ENCODE measurements at places on chromosomes 2 and 18.

- DNase-seq, result no peak
These were observed 34.3 kb upstream of the TXNDC2 start for GRCh38 chr18:9851511-9851910.

DNA sequence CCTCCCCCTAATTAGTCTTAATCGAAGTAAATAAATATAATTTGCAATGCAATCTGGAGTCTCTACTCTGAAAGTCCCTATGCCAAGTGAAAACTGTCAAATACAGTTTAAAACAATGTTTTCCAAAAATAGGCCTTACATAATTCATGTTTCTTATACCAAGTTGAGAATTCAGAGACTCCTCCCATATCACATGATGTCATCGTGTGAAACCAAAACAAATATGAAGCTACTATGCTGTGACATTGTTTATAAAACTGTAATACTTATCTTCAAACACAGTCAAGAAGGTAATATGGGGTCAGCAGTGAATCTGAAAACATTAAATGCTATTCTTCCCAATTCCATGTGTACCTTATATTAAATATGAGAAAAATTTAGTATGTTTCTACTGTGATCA lies 940.2 kb upstream of the FANCL start:
- DNase-seq, result no peak

- DNase-seq, result no peak
These were observed 57.5 kb downstream of the INSIG2 start for GRCh38 chr2:118145806-118146205.

- DNase-seq, result peak; percentile 21
These were observed 107.3 kb upstream of the SLC8A1 start for GRCh38 chr2:40559175-40559574.

DNA sequence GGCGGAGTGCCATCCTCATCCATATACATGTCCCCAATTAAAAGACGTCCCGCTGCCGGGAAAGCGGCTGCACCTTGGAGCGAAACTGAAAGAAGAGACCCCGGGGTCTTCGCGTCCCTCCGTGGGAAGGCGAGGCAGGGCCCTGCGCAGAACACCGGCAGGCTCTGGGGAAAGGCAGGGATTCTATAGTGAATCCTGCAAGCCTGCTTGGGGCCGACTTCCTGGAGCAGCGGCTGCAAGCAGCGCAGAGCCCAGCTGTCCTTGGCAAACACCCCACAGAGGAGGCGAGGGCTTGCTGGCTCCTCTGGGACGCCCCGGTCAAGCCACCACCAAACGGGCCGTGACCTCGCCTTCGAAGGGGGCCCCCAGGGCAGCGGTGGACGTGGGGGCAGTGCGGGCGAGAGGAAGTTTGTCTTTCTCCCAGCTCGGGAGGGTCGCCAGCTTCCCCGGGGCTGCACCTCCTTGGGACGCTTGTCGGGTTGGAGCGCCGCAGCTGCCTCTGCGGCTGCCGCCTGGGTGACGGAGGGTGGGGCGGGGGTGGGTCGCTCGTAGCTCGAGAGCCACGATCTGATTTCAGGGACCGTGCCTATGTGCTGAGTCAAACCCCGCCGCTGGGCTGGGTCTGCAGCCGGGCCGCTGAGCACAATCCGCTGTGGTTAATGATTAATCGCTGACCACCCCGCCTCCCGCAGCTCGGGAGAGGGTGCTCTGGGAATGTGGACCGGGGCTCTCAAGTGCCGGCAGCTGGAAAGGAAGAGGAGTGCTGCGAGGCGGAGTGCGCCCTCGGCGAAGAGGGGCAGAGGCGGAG lies 486 bp upstream of the GPR39 start:
- peak; percentile 98 for DNase-seq

DNA sequence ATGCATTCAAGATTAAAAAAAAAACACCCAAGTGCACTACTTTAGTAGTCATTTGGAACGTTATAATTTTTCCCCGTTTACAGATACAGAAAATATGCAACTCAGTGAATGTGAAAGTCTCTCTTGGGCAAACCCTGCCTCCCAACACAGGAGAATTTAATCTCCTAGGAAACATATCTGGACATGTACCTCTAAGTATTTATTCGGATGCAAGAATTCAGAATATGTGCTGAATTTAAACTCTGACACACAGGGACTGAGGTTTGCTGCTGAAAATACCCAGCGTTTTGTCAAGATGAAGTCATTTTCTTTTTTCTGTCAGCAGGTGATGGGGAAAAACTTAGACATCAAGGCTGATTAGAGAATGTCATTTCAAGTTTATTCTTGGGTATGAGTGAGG lies 105.4 kb downstream of the ACKR3 start:
- DNase-seq, result peak; percentile 81

- DNase-seq, result peak; percentile 43
These were observed 10.8 kb downstream of the SPDYA start for GRCh38 chr2:28821295-28821958.

GRCh38 chr18:80105369-80106167 lies 3.5 kb upstream of the ADNP2 start:
- DNase-seq, result no peak

GRCh38 chr18:12828116-12829051 lies 55.7 kb downstream of the PTPN2 start:
- peak; percentile 19 for DNase-seq

- no peak for DNase-seq
These were observed 61.1 kb upstream of the CXCR4 start for GRCh38 chr2:136178941-136179601.

DNA sequence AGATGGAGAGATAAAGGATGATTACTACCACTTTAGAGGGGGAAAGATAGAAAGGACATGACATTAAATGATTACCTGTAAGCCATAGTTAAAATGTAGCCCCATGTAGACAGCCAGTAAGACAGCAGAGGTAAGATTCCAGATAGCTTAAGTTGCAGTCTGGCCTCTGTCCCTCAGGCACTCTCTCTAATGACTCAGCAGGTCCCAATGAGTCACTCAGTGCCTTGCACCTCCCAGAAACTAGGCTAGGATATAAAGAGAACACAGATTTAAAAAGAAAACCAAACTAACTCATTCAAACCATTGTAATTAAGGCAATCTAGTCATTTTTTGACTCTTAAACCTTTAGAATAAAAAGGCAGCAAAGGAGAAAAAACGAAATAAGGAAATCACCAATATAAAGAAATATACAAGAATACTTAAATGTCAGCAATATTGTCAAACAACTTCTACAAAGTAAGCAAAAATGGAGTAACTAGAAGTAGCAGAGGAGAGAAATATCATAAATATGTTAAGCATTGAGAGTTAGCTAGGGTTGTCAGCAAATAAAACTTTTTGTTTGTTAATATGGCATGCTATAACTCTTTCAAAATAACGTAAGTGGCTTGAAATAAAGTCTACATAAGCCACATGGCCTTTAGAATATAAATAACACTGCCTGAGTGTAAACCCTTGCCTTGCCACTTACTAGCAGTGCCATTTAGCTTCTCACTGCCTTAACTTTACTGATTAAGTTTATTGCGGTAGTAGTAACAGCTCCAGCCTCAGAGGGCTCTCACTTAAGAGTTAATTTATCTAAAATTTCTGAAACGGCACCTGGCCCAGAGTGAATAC lies 48.5 kb downstream of the SOCS6 start:
- peak; percentile 89 for DNase-seq
